ENCODE measurements at places on chromosomes 1 and 21.

DNA sequence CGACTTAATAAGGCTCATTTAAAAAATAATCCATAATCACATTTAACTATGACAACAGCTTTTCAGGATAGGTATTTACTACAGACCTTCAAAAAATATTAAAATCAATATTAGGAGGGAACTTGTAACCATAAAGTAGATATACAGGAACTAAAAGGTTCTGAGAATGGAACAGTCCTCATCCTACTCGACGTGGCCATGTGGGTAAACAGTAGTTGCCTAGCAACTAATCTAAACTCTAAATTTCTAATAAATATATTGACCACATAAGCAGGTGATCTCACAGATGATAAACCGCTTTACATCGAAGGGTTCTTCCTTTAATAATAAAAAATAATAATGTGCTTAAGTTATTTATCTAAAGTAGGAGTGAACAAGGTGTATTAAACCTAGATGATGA is 7.9 kb downstream of the AKT3 start:
- no peak for DNase-seq

GRCh38 chr1:106944721-106945120 is 111.8 kb upstream of the PRMT6 start:
- DNase-seq: no peak

- no peak for DNase-seq
Measured at GRCh38 chr1:212686591-212686990, 13.0 kb downstream of the BATF3 start.

DNA sequence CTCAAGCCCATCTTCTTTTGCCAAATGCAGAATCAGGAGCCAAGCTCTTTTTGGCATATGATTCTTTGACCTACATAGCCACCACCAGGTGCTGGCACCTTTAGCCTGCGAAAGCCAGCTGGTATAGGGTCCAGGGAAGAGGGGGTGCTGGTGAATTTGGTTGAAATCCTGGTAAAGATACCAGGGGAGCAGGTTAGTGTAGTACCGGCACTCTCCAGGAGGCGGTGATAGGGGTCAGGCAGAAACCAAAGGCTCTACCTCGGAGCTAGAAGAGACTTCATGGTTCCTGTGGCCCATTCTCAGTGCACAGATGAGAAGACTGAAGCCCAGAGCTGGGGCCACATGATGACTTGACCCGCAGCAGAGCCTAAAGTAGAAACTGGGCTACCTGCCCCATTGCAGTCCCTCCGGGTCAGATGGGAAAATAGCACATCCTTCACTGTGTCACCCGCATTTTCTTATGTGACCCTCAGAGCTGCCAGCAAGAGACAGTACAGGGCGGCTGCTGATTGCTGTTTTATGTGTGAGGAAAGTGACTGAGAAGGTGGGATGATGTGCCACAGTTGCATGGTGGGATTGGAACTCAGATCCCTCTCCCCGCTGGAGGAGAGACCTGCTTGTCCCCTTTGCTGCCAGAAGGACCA is 36.0 kb upstream of the IL19 start:
- DNase-seq: peak; percentile 88

GRCh38 chr1:201016943-201017827 is 6.3 kb downstream of the KIF21B start:
- DNase-seq: peak; percentile 26

DNA sequence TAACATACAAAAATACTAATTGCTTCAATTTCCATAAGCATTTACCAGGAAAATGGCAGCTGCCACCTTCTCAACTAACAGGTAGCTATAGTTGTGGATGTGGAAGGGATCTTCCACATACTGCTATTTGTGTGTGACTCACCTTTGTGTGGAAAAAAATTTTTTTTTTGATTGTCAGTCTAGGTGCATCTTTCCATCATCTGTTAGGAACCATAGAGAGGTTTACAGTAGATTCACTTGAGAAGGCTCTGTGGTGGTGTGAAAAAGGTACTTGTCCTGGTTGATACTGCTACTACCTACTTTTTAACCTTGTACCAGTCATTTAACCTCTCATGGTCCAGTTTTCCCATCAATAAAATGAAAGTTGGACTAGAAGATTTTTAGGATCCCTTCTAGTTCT is 12.9 kb downstream of the DDX20 start:
- no peak for DNase-seq

DNA sequence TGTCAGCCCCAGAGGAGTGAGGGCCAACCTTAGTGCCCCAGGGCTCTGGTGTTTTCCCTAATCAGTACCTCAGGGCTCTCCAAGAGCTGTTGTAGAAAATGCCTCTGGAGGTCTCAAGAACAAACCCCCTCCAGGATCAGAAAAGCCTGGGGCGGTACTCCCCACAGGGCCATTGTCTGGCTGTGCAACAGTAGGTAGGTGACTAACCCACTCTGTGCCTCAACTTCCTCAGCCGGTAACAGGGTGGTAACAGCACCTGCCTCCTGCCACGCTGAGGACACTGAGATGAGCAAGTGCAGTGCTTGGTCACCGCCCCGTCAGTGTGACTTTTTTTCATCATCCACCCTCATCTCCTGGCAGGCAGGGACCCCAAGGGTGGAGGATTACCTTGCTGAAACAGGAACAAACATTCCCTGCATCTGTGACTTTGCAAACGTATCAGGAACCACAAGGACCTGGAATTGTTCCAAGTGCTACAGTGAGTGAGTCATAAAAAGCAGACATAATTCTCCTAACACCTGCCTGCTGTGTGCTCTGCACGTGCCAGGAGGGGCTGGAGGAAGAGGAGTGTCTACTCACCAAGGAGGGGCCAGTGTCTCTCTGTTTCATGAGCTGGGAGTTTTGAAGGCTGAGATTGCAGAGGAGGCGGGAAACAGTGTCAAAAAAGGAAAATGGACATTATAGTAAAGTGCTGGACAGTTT is 440.8 kb downstream of the NPHP4 start:
- DNase-seq: peak; percentile 25

GRCh38 chr1:112618114-112618720 is 724 bp downstream of the ST7L start:
- peak; percentile 42 for DNase-seq

DNA sequence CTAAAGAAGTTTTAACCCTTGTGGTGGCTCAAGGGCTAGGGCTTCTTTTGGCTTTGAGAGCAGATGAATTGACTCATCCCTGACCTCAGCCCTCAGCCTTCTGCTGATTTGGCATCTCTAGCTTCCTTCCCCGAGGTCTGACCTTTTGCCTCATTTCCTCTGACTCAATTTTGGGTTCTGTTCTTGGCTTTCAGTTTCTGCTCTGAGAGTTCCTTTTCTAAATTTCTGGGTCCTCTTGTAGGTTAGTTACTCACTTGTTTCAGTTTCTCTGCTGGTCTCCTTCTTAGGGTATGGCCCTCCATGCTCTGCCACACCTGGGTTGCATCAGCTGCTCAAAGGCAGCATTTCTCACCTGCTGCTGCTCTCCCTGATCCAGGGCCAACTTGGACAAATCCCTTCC is 19.4 kb downstream of the PDE4B start:
- peak; percentile 78 for DNase-seq

DNA sequence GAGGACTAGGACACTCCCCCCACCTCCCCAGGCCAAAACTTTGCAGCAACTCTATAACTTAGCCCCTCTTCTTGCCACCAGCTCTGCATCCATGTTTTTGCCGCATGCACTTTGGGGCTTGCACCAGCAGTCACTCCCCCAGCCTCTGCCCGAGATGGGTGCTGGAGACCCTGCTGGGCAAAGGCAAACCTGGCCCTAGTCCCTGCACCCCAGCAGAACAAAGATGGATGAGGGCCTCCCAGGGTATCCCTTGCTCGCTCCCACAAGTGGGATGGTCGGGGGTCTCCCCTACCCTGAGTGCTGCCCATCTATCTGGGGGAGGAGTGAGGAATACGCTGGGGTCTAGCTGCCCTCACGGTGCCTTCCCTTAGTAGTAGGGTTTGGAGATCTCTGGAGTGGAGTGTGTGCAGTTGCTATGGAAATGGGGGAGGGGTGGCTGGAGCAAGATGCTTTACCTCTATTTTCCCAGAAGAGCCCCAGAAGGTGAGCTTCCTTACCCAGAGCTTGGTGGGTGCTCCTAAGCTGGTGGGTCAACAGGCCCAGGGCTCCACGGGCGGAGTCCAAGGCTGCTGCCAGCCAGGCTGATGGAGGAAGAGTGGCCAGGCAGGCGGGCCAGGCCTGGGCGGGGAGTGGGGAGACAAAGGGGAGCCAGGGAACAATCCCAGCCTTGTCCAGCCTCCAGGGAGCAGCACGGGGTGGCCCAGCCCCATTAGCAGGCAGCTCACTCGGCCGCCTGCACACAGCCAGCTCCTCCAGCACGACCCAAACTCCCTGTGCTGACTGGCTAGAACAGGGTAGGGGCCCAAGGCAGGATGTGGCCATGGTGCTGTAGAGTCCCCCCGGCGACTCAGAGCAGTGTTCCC is at the start of gene PAQR6:
Gene PAQR6, minus strand, starts transcription at position 597 of the 863 bp plus-strand sequence. CDS start 1,325 bp downstream, outside the sequence.
- no peak for DNase-seq

- no peak for DNase-seq
Measured at GRCh38 chr1:107963008-107963407, 2.0 kb downstream of the VAV3 start.

DNA sequence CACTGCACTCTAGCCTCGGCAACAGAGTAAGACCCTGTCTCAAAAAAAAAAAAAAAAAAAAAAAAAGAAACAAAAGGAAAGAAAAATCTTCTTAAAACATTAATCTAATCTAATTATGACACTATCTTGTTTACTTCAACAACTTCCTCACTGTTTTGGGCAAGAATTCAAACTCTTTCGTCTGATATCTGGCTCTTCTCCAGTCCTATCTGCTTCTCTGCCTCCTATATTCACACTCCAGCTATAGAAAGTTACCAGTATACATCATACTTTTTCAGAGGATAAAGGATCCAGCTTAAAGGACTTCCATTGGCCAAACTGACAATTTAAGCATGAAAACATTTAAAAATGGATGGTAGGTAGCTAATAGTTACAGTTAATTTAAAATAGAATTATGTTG is 47.3 kb downstream of the EIF2B3 start:
- no peak for DNase-seq

DNA sequence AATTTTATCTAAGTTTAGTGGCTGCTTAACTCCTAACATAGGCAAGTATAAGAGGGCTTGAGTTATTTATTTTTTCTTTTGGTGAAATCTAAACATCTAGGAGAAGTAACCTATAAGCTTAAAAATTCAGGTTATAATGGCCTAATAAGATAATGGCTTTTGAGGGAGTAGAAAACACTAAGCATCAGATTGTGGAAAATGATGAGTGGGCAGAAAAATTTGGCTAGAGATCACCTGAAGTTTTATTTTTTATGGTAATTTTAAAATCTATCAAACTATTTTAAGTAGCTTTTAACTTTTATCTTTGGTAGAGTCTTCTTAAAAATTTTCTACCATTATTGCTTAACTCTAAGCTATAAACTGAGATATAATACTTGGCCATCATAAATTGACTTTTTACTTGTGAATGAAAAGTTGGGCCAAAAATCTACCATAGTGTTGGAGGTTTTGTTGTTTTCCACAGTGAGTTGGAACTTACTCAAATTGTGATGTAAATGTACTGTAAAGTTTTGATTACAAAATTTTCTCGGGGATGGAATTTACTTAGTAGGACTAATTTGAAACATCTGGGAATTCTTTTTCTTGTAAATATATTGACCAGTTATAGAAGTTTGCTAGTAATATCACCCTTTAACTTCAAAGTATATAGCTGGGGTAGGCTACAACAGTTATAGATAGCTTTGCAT is 63.9 kb downstream of the USP25 start:
- no peak for DNase-seq

DNA sequence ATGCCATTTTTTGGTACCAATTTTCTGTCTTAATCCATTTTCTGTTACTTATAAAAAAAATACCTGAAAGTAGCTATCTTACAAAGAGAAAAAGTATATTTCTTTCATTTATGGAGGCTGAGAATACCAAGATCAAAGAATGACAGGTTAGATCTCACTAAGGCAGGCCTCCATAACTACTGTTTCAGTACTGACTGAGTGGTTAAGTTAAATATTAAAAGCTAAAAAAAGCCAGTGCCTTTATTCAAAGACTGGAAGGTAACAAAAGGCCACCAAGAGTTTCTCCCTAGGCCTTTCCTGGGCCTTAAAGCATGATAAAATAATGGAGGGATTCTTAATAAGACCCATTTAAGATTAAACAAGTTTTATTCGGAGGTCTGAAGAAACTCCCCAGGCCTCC is 687.7 kb upstream of the ADGRL4 start:
- DNase-seq: no peak

DNA sequence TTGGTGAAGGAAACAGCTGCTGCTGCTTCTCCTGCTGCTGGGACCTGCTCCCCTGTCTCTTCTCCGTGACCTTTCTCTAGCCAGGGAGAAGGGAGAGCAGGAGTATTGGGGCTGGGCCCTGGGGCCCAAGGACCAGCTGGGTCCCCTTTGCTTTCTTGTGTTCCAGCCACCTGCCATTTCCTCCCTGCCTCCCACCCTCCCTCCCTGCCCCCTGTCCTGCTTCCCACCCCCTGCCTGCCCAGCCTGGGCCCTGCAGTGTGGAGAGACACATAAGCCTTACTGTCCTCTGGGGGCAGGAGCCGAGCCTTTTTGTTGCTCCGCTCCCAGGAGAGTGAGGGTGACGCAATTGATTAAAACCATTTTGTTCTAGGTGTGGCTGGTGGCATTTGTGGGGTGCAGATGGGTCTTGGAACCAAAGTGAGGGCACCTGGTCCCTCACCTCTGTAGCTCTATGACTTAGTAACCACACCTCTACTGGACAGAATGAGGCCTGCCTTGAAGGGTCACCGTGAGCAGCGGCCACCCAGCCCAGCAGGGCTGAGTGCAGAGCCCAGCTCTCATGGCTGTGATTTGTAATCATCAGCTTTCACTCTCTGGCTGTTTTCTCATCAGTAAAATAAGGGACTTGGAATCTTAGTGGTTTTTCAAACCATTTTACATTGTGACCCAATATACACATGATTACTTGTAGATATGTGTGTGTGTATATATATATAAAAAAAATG is 13.9 kb upstream of the TMEM222 start:
- DNase-seq: no peak

- DNase-seq: no peak
Measured at GRCh38 chr21:46089285-46089684, 8.6 kb upstream of the COL6A2 start.

GRCh38 chr1:84272401-84272800 is 29.1 kb upstream of the SAMD13 start:
- DNase-seq: no peak

- no peak for DNase-seq
Measured at GRCh38 chr1:165281207-165281901, 75.2 kb downstream of the LMX1A start.

DNA sequence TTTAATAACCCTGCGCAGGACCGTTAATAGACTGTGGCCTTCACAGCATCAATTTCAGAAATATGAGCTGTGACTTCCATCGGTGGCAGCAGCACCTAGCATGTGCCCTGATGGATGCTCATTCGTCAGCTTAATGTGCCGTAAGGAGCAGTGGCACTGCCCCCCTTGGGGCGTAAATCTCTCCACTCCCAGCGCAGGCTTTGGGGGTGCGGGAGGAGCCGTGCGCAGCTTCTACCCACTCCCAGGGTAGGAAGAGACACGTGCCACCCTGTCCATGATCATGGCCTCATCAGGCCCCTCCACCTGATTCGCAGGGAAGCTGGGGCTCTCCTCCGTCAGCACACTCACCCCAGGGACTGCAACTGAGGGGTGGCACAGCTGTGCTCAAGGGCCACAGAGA is 149.5 kb downstream of the NPHP4 start:
- DNase-seq: no peak

GRCh38 chr1:101178688-101179491 is 57.9 kb upstream of the S1PR1 start:
- peak; percentile 66 for DNase-seq

GRCh38 chr1:81307786-81308185 is 492.9 kb upstream of the ADGRL2 start:
- DNase-seq: no peak

- DNase-seq: peak; percentile 44
Measured at GRCh38 chr1:116380499-116381242, 7.6 kb downstream of the ATP1A1 start.

GRCh38 chr1:10866321-10867093 is 70.1 kb upstream of the CASZ1 start:
- peak; percentile 46 for DNase-seq
